IPS DF 19.7 (cell line): ENCODE measurements at places on chromosomes 4 and X.
A peak's percentile ranks its signal among the peaks of the same experiment; 100 is the strongest.

DNA sequence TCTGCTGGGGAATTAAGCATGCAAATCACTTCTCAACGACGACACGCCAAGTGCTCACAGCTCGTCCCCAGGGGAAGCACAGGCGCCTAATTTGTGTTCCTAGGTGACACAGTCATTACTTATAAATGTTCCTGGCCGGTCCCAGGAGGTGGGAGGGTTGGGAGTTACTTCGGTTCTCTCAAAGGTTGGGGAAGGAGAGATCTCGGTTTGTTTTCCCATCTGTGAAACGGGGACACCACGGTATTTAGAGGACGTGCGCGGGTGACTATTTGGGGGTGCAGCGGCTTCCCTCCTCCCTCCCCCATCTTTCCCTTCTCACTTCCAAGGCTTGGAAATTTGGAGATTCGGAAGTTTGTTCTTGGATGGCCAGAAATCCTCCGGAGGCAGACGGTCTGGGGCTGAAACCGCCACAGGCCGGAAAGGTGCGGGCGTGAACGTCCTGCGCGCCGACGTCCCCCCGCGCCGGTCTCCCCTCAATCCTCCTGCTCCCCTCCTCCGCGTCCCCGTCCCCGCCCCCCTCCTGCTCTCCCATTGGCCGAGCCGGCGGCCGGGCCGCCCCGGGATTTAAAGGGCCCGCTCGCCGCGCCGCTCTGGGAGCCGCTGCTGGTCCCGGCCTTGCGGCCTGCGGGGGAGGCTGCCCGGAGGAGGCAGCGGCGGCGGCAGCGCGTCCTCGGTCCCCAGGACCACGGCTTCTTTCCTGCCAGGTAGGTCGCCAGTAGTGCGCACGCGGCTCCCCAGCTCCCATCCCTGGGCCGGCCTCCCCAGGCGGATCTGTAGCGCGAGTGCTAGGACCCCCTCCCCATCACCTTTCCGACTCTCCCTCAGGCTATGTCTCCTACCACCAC is at the start of gene PORCN:
PORCN (plus strand) TSS at position 593 of the 845 bp plus-strand sequence. CDS start 829 bp downstream, outside the sequence.
- no peak for DNase-seq

GRCh38 chr4:140426610-140427105 is 790 bp downstream of the CLGN start:
- DNase-seq: no peak

- no peak for DNase-seq
Observed at GRCh38 chr4:10706236-10706635, 21.7 kb upstream of the CLNK start.

DNA sequence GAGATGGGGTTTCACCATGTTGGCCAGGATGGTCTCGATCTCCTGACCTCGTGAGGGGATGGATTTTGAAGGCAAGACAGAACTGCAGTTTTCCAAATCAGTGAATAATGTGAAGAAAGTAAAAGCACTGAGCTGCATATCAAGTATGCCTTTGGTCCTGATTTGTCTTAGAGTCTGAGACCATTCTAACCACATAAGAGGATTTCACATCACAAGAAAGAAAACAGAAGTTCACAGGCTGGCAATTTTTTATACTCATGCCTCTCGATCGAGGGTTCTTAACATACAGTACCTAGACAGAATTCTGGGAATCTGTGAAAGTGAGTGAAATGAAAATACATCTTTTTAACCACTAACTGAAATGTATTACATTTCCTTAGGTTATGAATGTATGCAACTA is 23.3 kb downstream of the CHIC2 start:
- DNase-seq: no peak

DNA sequence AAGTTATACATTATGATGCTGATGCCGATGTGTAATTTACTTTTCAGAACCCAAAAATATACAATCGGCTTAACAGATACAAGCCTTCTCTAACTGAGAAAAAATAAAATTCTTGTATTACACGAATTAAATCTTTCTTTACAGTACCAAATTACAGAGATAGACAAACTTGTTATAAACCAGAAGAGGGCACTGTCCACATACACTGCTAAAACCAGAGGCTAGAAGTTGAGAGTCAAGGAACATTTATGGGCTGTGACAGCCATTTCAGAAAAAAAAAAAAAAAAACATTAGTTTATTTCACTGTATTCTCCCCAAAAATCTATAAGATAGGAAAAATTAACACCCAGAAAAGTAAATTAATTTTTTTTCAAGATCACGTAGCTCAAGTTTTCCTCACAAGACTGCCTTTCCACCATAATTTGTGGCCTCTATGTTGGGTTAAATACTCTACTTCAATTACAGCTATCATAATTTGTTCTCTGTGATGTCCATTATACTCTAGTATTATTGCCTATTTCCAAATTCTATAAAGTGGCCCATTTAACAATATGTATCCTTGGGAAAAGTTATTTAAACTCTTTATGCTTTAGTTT is 12.0 kb downstream of the EREG start:
- no peak for DNase-seq

- no peak for DNase-seq
Observed at GRCh38 chr4:87527431-87528220, 1.6 kb downstream of the SPARCL1 start.

- DNase-seq: no peak
Observed at GRCh38 chr4:118033148-118034052, 886 bp upstream of the NDST3 start.

DNA sequence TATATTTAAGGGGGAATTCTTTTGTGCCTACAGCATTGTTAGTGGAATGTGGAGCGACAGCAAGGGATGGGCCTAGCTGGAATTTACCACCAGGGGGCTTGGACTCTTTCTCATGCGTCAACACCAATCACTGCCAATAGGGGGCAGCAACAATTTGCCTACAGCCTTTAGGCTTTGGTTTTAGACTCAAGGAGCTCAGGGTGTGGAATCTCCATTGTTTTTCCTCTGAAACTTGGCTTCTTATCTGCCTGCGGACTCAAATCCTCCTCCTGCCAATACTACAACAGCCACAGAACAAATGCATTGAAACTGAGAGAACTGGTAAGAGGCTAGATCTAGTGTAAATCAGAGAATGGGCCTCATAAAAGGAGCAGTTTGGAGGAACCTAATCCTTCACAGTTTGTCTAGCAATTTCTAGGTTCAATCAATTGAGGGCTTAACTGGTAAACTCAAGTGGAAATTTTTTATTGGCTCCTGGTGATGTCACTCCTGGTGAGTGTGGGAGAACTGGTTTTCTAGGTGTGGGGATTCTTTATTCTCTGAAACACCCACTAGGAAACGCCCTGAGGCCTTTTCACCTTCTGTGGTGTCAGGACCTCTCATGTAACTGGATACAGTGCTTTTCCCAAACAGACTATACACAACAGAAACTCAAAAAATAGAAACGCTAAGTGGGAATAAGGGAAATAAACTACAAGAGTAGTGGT is 27.9 kb upstream of the TMSB4X start:
- peak; percentile 54 for DNase-seq

GRCh38 chr4:22869235-22869634 is 176.5 kb downstream of the GBA3 start:
- peak; percentile 12 for DNase-seq

DNA sequence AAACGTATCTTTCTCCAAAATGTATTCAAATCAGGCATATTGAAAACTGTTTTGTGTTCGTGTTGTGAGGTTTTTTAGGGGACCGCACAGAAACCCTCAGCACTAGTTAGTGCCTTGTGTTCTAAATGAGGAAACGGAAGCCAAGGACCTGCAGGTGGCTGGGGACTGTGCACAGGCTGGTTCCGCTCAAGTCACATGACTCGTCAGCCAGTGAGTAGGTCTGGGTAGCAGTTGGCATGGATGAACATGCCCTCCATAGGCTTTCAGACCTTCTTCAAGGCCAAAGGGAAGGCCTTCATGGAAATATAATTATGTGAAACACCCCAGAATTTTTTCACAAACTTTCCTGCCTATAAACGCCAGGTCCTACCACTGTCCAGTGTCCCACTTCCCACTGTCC is 1.3 kb upstream of the F11 start:
- DNase-seq: no peak

DNA sequence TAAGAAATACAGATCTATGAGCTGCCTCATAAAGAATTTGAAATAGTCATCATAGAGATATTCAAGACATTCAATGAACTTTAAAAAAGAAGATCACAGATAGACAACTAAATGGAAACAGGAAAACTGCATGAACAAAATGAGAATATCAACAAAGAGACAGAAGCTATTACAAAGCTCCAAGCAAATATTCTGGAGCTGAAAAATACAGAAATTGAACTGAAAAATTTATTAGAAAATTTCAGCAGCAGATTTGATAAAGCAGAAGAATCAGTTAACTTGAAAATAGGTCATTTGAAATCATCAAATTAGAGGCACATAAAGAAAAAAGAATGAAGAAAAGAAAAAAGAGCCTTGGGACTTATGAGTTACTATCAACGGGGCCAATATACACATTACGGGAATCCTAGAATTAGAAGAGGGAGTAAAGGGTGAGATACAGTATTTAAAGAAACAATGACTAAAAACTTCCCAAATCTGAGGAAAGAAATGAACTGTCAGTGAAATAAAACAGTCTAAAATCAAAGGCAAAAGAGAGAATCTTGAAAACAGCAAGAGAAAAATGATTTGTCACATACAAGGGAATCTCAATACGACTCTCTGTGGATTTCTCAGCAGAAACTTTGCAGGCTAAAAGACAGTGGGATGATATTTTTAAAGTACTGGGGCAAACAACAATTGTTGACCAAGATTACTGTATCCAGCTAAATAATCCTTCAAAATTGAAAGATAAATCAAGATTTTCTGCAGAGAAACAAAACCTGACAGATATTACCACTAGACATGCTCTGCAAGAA is 641.6 kb downstream of the ANKRD50 start:
- DNase-seq: no peak

DNA sequence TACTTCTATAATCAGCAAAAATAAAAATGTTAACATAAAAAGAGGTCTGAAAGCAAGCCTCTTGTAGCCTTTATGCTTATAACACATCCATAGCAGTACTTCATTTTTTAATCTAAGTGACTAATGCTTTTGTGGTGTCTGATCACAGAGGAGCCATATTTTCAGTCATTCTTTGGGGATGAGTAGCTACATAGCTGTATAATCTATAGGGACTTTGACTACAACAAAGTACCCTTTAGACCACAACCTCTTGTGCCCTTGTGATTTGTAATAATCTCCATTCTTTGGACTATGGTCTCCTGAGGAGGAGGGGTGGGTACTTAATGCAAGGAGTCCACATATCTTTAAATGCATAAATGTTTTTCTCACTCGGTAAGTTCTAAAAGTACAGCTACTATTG is 9.6 kb downstream of the DRP2 start:
- DNase-seq: no peak

DNA sequence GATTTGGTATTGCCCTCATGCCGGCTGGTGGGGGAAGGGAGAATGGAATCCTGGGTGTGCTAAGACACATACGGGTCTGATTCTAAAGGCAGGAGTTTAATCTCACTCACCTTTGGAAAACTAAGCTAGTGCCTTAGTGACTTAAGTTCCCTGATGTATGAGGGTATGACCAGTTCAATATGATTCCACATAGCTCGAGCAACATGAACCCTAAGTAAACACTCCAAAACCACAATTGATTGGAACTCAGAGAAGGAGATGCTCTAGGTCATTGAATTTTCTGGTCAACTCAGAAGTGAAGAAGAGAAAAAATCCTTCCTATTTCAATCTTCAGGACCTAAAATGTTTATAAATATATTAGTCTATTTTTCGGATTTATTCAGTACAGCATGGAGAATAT is 420.1 kb upstream of the INTU start:
- no peak for DNase-seq

GRCh38 chr4:89803915-89804314 is 33.0 kb downstream of the SNCA start:
- DNase-seq: no peak

- no peak for DNase-seq
Observed at GRCh38 chr4:52957835-52958631, 95.9 kb downstream of the RASL11B start.

GRCh38 chr4:111228396-111228795 is 605.5 kb upstream of the PITX2 start:
- DNase-seq: no peak
